ENCODE measurements at places on chromosomes 6 and 20. TPM values are rescaled to one million over a fixed set of nuclear protein-coding genes. Genes with fewer than 3 reads are reported as not detected.

- DNase-seq, result no peak
Observed at GRCh38 chr6:147733686-147734085, 225.2 kb downstream of the SAMD5 start.

Gene SNAP91
- not detected for total RNA-seq

- no peak for DNase-seq
Observed at GRCh38 chr6:137876547-137876946, 9.5 kb downstream of the TNFAIP3 start.

DNA sequence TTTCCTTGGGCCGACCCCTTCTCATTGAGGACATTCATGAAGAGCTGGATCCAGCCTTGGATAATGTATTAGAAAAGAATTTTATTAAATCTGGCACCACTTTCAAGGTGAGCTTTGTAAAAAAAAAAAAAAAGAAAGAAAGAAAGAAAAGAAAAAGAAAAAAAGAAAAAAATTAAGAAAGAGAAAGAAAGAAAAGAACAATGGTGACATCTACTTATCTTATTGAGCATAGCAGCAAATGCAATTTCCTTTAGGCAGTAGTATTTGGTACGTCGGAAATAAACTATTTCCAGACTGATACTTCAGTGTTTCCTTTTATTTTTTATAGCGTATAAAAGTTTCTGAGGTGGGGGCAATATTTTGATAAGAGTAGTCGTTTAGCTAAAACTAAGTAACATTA, 119.0 kb upstream of the GLP1R start:
- no peak for DNase-seq

GRCh38 chr6:32195902-32196681, 3.6 kb upstream of the GPSM3 start:
- DNase-seq, result peak; percentile 98

Gene NRN1
- total RNA-seq, result 20.6 TPM

Gene BPIFA1
- total RNA-seq, result not detected

- no peak for DNase-seq
Observed at GRCh38 chr6:16657768-16658167, 103.5 kb downstream of the ATXN1 start.

DNA sequence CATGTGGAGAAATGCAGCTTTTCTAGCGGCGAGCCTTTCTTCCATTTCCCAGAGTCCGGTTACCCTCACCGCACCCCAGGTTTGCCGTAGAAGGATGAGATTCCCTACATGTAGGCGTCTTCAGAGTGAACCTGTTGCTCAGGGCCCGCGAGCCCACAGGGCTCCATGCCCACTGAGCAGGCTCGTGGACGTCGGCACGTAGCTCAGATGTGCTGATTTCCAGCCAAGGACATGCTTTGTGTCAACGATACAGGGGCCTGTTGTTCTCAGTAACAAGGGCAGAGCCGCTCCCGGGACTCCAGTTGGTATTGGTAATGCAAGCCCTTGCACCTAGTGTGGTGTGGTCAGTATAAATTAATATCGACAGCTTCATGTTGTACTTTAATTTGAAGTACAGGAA, 159.6 kb downstream of the MTHFD1L start:
- DNase-seq, result no peak

GRCh38 chr6:71134929-71135642, 153.5 kb upstream of the OGFRL1 start:
- no peak for DNase-seq

Gene FLRT3
- total RNA-seq, result 1.3 TPM

GRCh38 chr6:1527073-1527457, 82.7 kb upstream of the FOXC1 start:
- peak; percentile 21 for DNase-seq

Gene MBOAT1
- total RNA-seq, result 56.6 TPM

Gene BCAS4
- 4.6 TPM for total RNA-seq

Gene NKAPL
- not detected for total RNA-seq

Gene XKR7
- total RNA-seq, result not detected

DNA sequence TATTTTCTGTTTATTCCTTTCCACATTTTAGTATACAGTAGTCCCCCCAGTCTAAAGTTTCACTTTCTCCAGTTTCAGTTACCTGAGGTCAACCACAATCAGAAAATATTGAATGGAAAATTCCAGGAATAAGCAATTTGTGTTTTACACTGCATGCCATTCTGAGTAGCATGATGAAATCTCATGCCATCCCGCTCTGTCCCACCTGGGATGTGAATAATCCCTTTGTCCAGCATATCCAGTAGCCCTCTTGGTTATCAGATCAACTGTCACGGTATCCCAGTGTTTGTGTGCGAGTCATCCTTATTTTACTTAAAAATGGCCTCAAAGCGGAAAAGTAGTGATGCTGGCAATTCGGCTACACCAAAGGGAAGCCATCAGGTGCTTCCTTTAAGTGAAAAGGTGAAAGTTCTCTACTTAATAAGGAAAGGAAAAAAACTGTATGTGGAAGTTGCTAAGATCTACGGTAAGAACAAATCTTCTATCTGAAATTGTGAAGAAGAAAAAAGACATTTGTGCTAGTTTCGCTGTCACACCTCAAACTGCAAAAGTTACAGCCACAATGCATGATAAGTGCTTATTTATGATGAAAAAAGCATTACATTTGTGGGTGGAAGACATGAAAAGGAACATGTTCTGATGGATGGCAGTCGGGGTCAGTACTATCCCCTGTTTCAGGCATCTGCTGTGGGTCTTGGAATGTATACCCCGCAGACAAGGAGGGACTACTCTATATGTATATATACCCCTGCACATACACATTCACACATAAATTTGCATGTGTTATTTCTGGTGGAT, 11.3 kb downstream of the NOX3 start:
- DNase-seq, result peak; percentile 4

Gene HNF4A
- total RNA-seq, result not detected

- no peak for DNase-seq
Observed at GRCh38 chr6:167791780-167792478, 34.8 kb upstream of the AFDN start.

DNA sequence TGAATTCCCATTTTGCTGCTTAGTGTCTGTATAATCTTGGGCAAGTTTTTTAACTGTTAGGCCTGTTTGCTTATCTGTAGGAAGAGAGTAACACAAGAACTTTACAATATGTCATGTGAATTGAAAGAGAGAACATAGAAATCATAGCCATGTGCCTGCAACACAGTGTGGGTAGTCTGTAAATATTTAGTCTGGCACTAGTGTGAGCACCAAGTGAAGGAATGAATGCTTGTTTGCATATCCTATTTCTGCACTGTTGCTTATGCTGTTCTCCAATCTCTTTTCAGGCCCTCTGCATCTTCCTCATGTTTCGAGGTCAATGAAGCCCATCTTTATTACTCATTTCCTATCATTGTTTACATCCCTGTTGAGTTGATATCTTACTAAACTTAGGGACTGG, 49.2 kb downstream of the CBFA2T2 start:
- peak; percentile 46 for DNase-seq

DNA sequence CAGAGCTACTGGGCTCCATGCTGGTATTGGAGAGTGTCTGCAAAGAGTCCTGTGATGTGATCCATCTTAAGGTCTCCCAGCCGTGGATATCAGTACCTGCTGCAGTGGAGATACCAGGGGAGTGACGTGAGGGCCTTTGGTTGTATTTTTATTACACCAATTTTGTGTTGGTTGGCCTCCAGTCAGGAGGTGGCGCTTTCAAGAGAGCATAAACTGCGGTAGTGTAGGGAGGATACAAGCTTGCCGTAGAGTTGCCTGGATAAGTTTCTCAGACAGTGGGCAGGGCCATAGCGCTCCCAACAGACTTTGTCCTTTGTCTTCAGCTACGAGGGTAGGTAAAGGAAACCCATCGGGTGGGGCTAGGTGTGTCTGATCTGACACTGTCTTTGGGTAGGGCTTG, 113.0 kb upstream of the CEP162 start:
- DNase-seq, result no peak

Gene SASH1
- total RNA-seq, result 8.8 TPM

DNA sequence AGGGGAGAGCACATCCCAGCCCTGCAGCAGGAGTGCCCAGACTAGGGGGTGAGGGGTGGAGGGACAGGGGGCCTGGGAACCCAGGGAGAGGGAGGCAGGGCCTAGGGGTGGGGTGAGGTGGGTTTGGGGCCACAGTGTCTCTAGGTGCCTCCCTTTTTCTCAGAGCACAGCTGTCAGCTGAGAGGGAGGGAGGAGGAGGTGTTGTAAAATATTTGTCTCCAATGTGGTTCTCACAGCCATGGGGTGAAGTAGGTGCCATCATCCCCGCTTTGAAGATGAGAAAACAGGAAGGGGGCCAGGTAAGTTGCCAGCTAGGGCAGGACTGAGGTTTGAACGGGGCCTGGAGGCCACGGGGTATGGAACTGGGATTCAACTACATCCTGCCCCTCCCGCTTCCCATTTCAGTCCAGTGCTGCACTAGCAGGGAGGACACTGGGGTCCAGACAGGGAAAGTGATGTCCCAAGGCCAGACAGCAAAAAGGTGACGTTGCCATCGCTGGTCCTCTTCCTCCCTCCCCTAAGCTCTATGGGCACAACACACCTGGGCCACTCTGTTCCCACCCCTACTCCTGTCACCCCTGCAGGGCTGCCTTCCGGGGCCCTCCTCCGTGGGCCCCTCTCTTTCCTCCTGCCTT, 20.3 kb downstream of the PACSIN1 start:
- no peak for DNase-seq

DNA sequence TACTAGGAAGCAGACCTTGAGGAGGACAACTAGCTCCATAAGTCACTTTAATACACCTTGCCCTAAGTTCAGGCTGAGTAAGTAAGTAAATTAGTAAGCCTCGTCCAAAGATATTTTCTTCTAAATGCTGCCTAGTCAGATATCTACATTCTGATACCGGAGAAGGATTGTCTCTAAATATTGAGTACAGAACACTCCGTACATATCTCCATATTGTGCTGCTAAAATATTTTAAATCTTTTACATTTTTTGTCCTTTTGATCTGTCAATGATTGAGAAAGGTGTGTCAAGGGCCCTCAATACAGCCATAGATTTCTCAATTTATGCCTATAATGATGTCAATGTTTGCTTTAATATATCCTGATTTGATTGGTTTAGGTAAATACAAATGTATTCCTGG, 3.2 kb downstream of the WFDC8 start:
- DNase-seq, result no peak

- no peak for DNase-seq
Observed at GRCh38 chr6:125797886-125798444, 7.2 kb downstream of the NCOA7 start.

DNA sequence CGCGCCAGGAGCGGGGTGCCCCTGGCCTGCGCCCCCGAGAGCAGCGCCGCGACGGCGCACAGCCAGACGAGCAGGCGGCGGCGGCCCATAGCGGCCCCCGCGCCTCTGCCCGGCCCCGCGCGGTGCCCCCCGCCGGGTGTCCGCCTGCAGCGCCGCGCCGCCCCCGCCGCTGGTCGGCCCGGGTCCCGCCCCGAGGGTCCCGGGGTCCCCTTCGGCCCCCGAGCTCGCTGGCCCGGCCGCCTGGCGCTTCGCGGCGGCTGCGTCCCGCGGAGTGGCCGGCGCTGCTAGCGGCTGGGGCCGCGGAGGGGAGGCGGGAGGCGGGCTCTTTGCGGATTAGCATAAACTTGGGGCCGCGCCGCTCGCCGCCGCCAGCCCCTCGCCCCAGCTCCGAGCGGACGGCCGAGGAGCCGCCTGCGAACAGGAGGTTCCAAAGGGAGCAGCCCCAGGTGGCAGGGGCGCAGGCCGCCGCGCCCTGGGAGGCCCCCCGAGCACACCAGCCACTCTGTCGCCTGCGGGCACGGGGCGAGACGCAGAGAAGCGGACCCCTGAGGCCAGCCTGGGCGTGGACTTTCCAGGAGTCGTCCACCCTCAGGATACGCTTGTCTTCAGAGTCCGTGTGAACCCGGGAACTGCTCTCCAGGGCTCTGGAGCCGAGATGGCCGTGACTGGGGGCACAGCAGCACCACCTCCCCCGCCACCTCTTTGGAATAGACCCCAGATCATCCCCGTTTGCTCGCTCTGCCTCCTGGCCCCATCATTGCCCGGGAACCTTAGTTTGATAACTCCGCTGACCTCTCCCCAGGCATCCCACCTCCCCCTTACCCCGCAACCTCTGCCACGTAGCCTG, at the start of gene EMILIN3:
EMILIN3 (minus strand) TSS at position 273 of the 847 bp plus-strand sequence; CDS start at position 89, 184 bp downstream.
- no peak for DNase-seq

GRCh38 chr20:54219751-54220426, 12.0 kb downstream of the PFDN4 start:
- peak; percentile 21 for DNase-seq

DNA sequence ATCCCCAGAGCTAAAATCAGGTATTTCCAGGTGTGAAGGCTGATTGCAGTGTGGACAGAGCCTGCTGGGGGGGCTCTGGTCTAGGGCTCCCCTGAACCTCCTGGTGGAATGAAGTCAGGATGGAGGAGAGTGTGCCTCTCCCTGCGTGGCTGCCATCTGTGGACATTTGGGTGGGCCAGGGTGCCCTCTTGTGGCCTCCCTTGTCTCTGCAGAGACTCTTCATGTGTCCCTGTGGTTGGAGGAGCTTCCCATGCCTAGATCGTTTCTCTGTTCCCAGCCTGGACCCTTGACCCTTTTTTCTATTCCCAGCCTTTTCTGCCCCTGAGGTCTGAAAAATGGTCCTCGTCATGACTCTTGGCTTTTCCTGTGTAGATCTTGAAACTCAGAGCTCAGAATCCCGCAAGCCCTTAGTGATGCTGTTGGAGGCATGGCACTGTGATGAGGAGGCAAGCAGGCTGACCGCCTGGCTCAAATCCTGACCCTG, 9.9 kb upstream of the PSMF1 start:
- DNase-seq, result peak; percentile 28

GRCh38 chr6:32604434-32604877, 14.8 kb upstream of the HLA-DRB1 start:
- no peak for DNase-seq

DNA sequence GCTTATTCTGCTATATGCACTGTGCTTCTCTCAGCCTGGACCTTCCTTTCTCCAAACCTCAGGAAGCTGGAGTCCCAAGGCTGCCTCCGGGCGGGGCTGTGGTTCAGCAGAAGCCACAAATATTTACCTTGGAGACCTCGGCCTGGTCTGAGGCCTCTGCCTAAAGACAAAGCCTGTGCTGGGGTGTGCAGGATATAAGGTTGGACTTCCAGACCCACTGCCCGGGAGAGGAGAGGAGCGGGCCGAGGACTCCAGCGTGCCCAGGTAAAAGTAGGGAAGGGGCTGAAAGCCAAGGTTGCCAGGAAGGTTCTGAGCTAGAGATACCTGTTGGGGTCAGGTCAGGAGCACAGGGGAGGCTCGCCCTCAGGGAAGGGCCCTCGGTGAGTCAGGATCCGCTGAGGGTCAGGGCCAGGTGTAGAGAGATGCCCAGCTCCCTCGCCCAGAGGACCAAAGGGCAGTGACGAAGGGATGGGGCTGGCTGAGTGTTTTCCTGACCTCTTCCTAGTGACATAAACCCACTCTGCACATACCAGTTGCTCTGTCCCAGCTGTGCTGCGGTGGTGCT, at the start of gene BPIFB1:
BPIFB1 (plus strand) TSS at position 224 of the 565 bp plus-strand sequence. CDS start 2,860 bp downstream, outside the sequence.
- no peak for DNase-seq

Gene SIRPG
- total RNA-seq, result not detected

Gene DDO
- total RNA-seq, result 0.53 TPM

GRCh38 chr6:84055647-84056046, 22.1 kb downstream of the MRAP2 start:
- no peak for DNase-seq

GRCh38 chr6:77034161-77034560, 429.1 kb downstream of the HTR1B start:
- DNase-seq, result peak; percentile 25

Measured in SJSA1 (cell line).